ENCODE measurements at places on chromosomes 2 and 18.

- no peak for DNase-seq
Measured at GRCh38 chr2:39731546-39731945, 47.5 kb downstream of the THUMPD2 start.

GRCh38 chr18:75133721-75134610 lies 75.0 kb downstream of the PTGR3 start:
- no peak for DNase-seq

GRCh38 chr2:100188326-100188725 lies 45.9 kb upstream of the AFF3 start:
- DNase-seq, result no peak

DNA sequence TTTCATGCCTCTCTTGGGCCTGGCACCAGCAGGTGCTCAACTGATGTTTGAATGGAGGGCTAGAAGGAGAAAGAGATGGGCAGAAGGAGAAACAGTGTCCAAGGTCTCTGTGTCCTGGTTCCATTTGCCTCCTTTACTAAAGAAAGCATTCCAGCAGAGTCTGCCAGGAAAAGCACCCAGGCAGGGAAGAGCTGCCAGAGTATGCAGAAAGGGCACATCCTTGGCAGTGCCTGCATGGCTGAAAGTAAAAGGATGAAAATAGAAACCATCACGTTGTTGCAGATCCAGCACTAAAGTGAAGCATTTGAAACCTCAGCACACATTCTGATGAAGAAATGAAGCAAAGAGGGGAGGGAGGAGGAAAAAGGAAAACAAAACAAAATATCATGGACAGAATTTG lies 142.2 kb downstream of the ESCO1 start:
- no peak for DNase-seq

DNA sequence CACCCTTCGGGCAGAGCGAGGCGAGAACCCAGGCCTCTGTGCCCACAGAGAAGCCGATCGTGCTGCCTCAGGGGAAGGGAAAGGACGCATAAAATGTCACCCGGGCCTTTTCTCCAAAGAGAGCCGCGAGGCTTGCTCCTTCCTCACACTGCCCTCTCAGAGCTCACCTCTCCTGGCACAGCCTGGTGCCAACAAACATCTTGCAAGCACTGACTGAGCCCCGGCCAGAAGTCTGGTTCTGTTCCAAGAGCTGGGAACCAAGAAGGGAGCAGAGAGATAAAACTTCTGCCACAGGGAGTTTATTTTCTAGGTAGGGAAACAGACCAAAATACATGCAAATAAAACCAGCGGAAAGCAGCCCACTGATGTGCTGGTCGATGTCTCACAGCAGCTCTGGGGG lies 13.6 kb upstream of the ADI1 start:
- DNase-seq, result no peak

DNA sequence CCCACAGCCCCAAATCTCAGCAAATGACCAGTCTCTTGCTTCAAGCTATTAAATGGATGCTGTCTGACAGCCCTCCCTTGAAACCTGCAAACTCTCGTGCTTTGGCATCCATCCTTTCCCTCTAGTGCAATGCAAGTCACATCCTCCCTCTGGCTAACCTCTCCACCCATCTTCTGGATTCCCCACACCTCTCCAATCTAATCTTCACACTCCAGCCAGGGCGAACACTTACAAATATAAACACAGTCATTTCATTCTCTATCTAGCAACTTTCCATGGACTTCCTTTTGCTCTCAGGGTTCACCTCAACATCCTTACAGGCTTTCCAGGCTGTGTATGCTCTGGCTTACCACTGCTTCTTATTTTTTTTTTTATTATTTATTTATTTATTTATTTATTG lies 10.1 kb upstream of the NARS1 start:
- no peak for DNase-seq

- no peak for DNase-seq
Measured at GRCh38 chr2:129016972-129017371, 698.3 kb upstream of the HS6ST1 start.

GRCh38 chr18:52228166-52228565 lies 111.8 kb upstream of the DCC start:
- DNase-seq, result no peak

DNA sequence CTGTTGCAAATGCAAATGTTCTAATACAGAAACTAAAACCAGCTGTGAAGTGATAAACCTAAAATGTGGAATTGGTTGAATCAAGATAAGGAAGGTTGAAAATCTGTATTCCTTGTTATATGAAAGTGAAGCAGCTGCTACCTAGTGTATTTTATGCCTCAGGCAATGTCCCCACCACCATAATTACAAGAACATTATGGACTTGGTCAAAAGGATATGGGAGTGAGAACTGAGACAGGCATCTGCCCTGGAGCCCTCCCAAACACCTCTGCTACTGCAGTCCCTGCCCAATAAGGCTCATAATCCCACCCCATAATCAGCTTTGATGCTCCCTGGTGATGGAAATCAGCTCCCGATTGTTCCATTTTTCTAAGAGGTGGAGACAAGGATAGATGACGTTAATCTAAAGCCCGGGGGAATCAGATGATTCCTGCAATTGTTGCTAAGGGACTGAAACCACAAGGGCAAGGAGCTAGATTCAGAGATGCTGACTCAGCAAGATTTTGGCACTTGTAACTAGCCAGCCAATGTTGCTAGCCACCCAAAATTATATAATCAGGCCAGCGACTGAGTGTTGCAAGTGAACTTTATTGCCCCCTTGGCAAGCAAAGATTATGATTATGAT lies 69.5 kb downstream of the EVA1A start:
- DNase-seq, result no peak

DNA sequence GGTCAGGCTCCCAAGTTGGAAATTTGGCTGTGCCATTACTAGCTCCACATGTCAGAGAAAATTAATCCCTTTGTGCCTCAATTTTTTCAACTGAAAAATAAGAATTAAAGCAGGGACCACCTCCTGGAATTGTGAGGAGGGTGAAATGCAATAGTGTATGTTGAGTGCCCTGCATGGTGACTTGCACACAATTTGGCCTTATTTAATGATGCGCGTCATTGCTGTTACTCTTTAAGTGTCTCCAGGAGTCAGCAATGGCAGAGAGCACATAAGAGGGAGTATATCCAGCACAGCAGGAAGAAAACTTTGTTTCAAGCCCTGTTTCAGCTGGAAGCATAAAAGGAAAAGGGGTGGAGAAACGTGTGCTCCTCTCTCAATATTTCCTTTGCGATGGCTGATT lies 215.8 kb downstream of the ALK start:
- no peak for DNase-seq
